ENCODE measurements at places on chromosomes 7 and 10.

- DNase-seq = no peak
Measured at GRCh38 chr10:14609178-14609577, 165.5 kb downstream of the FAM107B start.

DNA sequence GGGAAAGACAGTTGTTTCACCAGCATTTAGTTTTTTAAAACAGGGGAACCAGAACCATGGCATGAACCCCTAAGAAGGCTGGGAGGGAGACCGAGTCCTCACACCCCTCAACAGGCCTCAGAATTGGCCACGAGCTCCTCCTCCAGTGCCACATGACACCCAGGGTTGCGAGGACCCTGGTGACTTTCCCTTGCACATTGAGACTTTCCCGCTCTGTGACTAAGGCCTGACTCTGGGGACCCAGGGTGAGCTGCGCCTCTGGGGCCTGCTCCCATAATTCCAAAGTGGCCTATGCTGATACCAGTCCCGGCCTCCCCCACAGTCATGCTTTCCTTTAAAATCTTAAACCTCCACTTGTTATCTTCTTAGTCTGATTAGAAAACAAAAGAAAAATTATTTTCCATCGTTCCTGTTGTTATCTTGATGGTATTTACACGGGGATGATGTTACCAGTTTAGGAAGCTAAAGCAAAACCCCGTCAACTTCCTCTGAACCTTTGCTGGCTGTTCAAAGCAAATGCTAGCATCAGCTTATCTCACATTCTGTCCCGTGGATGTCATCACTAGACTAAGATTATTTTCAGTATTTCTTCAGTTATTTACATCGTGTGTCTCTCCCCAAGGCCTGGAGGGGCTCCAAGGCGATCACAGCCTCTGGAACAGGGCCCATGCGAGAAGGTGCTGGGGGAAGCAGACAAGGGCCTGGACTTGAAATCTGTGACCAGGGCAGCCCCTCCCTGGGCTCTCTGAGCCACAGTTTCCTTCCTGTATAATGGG, 42.1 kb downstream of the FAM53B start:
- DNase-seq = peak; percentile 36

DNA sequence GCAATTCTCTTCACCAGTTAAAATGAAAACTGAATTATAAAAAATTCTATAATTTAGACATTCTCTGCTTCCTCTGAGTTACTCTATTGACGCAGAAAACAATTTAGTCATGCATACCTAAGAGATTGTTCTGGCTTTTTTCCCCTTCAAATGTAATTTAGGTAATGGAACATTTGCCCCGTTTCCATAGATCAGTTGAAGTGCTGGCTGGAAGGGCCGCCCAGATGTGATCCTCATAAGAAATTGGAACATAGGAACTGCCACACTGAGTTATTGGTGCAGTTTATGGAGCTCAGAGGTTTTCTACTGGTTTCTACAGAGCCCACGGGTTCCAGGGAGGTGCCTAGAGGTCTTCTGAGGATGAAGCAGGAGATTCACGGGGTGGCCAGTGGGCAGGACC, 581.7 kb downstream of the SDK1 start:
- no peak for DNase-seq

DNA sequence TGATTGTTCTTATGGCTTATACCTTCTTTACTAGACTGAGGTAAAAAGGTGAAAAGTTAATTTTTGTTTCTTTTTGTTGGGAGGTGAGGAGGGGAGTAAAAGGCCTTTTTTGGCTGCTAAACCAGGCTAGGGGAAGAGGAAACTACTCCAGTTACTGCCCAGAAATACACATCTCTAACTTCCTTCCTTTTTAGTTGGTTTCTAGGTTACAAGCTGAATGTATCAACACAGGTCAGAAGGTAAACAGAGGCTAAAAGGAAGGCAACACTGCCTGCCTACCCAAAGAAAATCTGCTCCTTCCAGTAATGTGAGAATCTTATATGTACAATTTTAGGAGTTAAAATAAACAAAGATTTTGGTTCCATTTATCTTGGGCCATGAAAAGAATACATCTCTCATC, 140.4 kb downstream of the NRBF2 start:
- DNase-seq = no peak

- DNase-seq = no peak
Measured at GRCh38 chr10:102613286-102613685, 31.0 kb upstream of the TRIM8 start.

GRCh38 chr7:138770904-138771303, 26.9 kb upstream of the TMEM213 start:
- DNase-seq = no peak

DNA sequence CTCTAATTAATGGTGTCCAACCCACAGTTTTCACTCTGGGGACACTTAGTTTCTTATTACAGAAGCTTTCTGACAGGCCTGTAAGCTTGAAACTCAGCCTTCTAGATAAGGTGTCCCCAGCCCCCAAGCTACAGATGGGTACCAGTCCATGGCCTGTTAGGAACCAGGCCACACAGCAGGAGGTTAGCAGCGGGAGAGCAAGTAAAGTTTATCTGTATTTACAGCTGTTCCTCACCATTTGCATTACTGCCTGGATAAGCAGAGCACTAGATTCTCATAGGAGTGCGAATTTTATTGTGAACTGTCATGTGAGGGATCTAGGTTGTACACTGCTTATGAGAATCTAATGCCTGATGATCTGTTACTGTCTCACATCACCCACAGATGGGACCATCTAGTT, 93.7 kb downstream of the TMEM26 start:
- DNase-seq = no peak

GRCh38 chr7:92613720-92614119, 23.5 kb upstream of the FAM133B start:
- no peak for DNase-seq

DNA sequence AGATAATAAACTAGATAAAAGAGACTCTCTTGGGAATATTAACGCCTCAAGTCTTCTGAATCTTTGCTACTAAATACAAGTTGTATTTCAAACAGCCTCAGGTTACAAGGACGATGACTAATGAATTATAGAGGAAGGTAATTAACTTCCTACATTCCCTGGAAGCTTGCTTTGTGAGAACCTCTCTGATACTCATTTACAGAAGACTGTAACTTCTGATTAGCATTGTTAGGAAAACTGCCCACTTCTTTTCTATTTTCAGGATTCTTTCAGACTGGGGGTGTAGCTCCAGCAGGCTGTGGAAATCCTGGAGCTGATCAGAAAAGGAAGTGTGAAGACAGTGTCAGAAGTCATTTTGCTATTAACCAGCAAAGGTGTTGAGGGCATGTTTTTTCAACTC, 316.7 kb upstream of the NPSR1 start:
- DNase-seq = no peak

- no peak for DNase-seq
Measured at GRCh38 chr7:132760244-132760623, 184.0 kb upstream of the PLXNA4 start.

GRCh38 chr10:88243836-88244730, 339.0 kb downstream of the RNLS start:
- DNase-seq = no peak

GRCh38 chr7:112970771-112971170, 115.9 kb downstream of the GPR85 start:
- no peak for DNase-seq

DNA sequence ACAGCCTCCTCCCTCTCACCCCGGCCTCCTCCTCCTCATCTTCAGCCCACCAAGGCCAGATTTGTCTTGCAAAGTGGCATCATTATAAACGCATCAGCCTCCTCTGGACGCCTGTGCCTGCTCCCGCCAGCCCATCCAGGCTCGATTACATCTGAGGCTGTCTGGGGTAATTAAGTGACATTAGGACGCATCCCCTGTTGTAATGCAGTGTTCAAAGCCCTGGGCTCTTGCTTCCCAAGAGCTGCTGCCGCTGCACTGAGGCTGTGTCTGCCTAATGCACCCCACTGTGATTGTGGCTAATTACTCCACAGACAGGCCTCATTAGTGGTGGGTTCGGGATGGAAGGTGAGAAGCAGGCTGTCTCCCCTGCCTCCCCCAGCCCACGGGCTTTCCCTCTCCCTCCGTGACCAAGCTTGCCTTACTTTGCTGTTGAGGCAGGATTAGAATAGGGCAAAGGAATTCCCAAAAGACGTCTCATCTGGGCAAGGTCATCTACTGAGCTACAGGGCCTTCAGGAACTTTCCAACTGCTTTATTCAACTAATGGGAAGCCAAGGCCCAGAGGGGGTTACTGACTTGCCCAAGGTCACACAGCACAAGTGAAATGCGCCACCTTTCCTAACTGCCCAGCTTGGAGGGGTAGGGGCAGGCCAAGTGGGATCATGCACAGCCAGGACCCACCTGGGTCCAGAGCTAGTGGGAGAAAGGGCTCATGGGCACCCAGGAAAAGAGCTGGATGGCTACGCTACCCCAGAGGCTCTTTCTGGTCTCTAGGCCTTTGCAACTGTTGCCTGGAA, 66.2 kb upstream of the PCBD1 start:
- DNase-seq = no peak

- DNase-seq = no peak
Measured at GRCh38 chr7:94228678-94229077, 166.0 kb upstream of the COL1A2 start.

- DNase-seq = no peak
Measured at GRCh38 chr7:134154581-134155130, 27.5 kb downstream of the LRGUK start.

DNA sequence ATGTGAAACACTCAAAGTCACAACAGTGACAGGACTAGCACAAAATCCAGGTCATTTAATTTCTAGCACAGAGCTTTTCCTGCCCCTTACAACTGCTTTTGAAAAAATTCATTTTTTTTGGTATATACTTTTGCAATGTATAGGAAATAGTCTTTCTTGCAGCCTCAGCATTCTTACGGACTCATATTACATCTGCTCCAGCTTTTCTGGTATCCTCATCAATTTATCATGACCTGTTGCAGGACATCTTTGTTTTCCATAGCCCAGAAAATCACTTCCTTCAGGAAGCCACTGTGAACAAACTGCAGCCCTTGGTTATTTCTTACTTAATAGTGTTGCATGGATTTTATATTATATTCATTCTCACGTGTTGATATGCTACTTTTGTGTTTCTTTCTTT, 347.9 kb upstream of the MTPN start:
- DNase-seq = no peak

GRCh38 chr7:106448992-106449859, 164.4 kb upstream of the NAMPT start:
- no peak for DNase-seq

GRCh38 chr7:137656227-137656849, 190.4 kb downstream of the DGKI start:
- peak; percentile 53 for DNase-seq

GRCh38 chr7:104805449-104806317, 208.3 kb upstream of the KMT2E start:
- DNase-seq = no peak

- no peak for DNase-seq
Measured at GRCh38 chr7:40315277-40315676, 180.5 kb downstream of the SUGCT start.

GRCh38 chr7:20798081-20798693, 11.5 kb upstream of the SP8 start:
- DNase-seq = no peak

GRCh38 chr7:131107337-131108211, 220.1 kb upstream of the MKLN1 start:
- peak; percentile 57 for DNase-seq

- no peak for DNase-seq
Measured at GRCh38 chr10:132572545-132572937, 35.0 kb downstream of the INPP5A start.

- DNase-seq = no peak
Measured at GRCh38 chr7:7202375-7202720, 20.0 kb downstream of the C1GALT1 start.

DNA sequence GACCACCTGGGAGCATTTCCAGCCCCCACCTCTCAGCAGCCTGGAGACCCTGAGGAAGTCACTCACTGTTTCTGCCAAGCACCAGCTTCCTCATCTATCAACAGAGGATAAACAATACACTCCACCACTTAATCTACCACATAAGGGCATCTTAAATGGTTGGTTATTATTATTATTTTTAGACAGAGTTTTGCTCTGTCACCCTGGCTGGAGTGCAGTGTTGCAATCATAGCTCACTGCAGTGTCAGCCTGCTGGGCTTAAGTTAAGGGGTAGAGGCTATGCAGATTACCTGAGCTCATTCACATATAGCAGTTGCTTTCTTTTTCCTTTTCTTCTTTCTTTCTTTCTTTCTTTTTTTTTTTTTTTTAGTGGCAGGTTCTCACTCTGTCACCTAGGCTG, 59.5 kb upstream of the ELN start:
- no peak for DNase-seq

DNA sequence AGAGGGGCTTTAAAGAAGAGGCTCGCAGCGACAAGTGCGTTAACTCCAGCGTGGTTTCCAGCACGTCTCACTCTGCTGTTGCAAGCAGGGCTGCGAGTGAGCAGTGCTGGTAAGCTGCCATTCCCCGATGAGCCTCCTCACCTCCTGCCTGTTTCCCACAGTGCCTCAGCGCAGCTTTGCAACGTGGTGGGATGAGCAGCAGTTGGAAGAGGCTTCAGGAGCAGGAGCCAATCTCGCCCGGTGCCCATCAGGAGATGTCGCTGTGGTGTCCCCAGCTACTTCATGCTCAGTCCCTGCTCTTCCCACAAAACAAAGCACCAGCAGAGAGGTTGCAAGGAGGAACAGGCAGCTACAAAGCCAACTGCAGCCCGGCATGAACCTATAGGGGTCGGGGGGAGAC, 2.4 kb upstream of the ADARB2 start:
- no peak for DNase-seq

DNA sequence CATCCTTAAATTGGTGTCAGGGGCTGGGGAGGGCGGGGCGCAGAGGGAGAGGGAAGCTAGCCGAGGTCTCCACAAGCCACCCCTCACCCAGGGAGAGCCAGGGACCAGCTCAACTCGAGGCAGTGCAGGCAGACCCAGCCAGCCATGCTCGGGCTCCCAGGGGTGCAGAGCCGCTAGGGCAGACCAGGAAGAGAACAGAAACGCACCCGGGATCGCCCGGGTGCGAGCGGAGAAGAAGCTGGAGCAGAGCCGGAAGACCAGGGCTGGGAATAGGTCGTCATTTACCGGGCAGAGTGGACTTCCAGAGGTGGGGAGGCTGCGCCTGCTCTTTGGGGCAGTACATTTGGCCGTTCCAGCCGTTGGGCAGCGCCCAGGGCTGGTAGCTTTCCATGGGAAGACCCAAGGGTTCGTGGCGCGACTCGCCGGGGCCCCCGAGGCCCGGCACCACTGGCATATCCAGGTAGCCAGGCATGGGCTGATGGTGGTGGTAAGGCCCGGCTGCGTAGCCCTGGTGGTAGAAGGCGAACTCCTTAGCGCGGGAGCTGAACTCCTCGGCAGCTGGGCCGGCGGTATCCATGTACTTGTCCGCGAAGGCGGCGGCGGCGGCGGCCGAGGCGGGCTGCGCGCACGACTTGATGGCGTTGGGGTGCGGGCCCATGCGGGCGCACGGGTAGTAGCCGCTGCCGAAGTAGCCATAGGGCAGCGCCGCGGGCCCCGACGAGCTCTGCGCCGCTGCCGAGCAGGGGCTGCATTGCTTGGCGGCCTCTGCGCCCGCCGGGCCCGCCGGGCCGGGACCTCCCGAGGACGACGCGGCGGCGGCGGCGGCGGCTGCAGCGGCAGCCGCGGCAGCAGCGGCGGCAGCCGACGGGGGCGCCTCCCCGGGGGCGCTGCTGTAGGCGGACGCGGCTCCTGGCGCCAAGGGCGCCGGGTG, 755 bp downstream of the HOXA13 start:
- no peak for DNase-seq
